Hematopoietic multipotent progenitor cell (in vitro differentiated cells): ENCODE measurements at places on chromosomes 2 and 18. TPM values are rescaled to one million over a fixed set of nuclear protein-coding genes. Genes with fewer than 3 reads are reported as not detected.

DNA sequence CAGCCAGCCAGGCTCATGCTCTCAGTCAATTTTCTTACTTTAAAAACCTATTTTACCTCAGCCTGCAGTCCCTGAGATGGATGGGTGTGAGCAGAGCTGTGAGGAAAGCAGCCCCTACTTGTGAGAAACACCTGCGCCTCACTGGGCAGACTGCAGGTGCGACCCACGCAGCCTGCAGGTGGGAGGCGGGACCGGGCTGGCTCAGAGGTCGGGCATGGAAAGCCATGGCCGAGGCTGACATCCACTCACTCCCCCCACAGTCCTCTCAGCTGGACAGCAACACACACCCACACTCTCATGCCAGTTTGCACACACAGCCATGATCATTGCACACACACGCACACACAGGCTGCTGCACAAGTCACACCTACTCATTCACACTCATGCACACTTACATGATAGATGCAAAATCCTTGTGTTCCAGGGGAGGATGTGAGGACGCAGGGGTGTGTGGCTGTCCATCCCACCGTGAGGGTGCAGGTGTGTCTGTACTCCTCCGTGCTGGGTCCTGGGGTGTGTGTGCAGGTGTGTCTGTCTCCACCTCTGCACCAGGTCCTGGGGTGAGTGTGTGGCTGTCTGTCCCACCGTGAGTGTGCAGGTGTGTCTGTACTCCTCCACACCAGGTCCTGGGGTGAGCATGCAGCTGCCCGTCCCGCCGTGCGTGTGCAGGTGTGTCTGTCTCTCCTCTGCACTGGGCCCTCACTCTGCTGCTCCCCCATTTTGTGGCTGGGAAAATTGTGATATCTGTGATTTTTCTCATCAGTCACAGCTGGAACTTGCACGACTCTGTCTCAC is 166.5 kb downstream of the RTP5 start:
- no peak for DNase-seq

DNA sequence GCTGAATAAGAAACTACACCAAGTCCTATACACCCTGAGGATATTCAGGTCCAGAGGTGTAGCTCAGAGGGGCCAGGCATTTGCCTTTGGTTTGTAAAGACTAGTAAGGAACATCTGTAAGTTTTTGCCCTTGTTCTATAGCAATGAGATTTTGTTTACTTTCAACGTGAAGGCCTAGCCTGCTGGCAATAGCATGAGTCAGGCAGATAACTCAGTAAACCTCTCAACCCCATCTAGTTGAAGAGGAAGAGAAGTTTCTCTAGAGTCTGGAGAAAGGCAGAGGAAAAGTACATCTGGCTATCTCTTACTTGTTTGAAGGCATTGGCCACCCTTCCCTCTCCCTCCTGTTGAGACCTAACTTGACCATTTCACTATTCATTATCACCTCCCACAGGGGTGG is 70.3 kb upstream of the ZNF521 start:
- no peak for DNase-seq

- no peak for DNase-seq
Observed at GRCh38 chr2:99856119-99856518, 286.3 kb downstream of the AFF3 start.

DNA sequence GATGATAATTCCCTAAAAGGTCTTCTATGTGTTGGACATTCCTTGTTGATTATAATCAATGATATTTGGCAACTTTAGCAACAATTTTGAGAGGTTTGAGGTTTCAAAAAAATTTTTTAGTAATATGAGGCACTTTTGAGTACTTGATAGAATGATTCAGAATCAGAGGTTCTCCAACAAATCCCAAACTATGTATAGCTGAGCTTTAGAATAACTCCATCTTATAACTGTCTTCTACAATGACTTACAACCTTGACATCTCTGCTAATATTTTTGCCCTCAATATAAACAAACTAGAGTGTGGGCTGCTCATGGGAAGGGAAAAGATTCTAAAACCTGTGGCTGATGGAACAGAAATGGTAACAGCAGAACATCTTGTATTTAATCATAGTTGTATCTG is 21.5 kb upstream of the SERPINB7 start:
- no peak for DNase-seq

DNA sequence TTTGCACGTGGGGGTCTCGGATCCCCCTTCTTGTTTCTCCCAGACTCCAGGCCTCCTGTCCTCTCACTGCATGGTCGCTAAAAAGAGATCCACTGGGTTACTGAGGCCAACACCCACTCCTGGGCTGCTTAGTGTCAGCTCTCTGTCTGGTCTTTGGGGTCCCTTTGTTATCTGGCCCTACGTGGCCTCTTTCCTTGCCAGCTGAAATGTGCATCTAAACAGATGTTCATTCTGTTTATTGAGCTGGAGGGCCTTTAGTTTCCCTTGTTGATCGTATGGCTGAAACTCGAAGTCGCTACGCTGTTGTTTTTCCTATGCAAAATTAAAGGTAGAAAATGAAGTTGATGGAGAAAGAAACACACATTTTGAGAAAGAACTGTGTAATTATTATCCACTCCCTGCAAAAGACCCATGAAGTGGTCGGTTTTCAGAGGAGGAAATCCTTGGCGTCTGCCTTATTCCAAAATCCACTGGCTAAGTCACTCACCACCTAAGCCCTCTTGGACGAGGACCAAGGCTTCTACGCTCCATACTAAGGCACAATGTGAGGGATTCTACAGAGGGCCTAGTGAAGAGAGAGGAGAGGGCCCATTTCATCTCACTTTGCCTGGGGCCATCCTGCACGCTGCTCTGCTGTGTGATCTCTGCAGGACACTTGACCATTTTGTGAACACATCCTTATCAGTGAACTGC is 105.3 kb downstream of the GLI2 start:
- DNase-seq: no peak

GRCh38 chr2:99880964-99881294 is 261.5 kb downstream of the AFF3 start:
- DNase-seq: no peak

DNA sequence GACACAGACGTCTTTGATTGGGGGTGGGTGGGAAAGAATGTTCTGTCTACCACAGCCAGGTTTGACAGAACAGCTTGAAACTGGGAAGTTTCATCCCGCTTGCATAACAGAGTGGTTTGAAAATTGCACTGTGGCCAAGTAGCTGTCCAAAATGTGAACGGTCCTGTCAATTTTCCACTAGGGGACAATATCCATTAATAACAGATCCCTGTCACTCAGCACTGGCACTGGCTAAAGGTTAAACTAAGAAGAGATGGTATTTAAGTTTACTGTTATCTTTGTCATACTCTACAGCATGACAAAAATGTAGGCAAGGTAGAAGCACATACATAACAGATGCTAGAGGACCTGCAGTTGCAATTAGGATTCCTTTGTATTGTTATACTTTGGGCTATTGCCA is 55.6 kb upstream of the ACMSD start:
- no peak for DNase-seq

DNA sequence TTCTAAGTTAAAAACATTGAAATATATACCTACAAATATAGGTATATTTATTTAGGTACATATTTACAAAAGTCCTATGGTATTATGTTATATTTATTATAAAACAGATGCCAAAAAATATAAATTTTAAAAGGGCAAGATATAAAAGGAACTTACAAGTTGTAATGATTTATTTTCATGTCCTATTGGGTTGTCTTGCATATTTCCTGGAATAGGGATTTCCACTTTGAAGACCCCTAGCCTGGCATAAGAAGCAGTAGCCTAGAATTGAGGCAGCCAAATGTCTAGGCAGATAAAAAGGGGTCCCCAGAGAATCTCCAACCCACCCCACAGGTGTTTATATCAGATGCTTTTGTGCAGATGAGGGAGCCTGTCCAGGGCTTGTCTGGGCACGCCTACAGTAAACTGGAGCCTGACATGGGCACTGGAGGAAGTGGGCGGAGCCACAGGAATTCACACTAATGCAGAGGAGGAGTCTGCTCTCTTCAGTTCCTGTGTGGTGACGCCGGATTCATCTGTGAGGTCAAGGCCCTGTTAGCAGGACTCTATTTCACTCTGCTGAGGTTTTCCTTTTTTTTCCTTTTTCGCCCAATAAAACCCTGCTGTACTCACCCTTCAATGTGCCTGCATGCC is 1088.9 kb upstream of the PIK3C3 start:
- no peak for DNase-seq

DNA sequence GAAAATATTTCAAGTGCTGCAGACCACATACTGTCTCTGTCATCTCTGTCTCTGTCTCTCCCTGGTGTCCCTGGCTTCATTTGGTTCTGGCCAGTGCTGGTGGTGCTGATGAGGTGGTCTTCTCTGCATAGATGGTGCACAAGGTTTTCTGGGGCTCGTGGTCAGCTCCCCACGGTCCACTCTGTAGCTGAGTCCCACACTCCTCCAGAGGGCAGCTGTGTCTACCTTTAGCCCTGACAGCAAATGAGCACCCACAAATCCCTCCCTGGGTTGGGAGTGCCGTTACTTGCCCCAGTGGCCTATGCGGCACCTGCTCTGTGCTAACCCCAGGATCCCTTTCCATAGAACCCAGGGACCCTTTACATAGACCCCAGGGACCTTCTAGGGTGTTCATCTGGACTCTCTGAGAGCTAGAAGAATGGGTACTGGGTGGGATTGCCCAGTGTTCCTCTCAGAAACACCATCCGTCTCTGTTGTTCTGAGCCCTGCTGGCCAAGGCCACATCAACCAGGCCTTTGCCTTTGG is 129.3 kb downstream of the CAPN13 start:
- no peak for DNase-seq

DNA sequence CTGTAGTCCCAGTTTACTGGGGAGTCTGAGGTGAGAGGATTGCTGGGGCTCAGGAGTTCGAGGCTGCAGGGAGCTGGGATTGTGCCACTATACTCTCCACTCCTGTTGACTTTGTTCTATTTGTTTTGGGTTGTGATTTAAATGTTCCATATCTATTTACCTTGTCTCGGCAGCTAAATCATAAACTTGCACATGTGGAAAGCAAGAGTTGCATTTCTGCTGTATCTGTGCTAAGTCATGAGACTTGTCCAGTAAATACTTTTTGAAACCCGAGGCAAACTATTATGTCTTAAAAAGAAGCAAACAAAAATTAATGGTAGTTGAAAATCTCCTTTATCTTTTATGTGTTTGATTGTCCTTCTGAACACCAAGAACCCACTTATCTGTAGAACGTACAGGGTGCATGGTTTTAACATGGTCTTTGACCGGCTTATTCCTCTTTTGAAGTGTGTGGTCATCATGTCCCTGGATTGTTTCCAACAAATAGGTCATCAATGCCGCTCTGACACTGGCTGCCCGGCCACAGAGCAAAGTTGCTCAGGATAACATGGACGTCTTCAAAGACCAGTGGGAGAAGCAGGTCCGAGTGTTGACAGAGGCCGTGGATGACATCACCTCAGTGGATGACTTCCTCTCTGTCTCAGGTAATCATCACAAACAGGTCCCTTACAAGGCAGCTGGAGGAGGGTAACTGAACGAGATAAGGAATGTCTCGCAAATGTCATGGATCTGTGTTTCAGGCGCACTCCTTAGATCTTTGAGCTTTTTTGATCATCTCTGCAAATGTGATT is 241.1 kb upstream of the LRRTM1 start:
- DNase-seq: no peak

DNA sequence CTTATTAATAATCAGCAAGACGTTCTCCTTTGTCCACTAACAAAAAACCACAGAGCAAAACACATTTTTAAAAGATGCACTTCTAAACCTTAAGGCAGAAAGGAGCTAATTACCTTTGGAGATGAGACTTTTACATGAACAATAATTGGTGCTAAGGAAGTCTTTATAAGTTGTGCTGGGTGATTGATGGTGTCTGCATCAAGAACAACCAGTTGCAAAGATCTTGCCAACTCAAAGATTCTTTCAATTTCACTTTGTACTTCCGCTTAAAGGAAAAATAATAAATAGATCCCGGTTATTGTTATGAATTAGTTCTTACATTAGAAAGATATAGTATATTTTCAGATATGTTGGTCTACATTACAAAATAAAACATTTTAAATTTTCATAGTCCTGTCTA is 26.9 kb upstream of the ARL5A start:
- DNase-seq: no peak

GRCh38 chr2:203383038-203383437 is 54.8 kb downstream of the ABI2 start:
- DNase-seq: no peak

DNA sequence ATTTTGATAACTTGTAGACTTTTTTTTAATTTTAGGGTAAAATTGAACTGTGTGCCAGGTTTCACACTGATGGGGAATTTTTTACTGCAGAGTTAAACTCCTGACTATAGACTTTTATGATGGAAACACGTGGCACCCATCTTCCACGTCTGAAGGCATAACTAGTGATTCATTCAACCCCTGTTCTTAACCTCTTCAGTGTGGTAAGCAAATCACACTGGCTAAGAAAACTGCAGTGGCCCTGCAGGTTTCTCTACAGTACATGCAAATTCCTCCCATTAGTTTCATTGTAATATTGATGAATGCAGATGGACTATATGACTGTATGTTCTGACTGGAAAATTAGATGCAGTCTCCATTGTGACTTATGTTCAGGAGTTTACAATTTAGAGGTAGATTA is 47.2 kb downstream of the SMAD4 start:
- no peak for DNase-seq

- no peak for DNase-seq
Observed at GRCh38 chr18:33440060-33441043, at the start of gene CCDC178. TSS of gene CCDC178 (minus strand) at chr18:33440721. CDS start at chr18:33412088, 28,633 bp downstream.

GRCh38 chr2:207437136-207437523 is 92.6 kb upstream of the CREB1 start:
- no peak for DNase-seq

DNA sequence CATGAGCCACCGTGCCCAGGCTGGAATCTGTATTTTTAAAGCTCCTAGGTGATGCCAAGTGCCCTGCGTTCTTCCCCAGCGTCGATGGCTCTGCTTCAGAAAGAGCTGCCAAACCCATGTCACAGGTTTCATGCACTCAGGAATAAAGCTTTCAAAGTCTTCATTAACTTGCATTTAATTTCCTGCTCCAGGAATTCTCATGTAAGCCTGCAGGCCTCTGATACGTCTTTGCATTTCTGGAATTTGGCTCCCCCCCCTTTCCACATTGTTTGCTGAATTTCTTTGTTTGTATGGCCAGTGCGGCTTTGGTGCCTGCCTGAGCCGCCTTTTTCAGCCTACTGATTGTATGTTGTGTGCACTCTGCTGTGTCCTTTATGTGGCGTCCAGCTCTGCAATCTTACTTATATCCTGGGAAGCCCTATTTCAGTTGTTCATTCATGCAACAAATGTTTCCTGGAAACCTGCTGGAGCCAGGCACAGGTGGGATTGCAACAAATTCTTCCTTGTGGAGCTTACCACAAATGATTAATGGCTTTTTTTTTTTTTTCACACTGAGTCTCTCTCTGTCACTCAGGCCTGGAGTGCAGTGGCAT is 17.9 kb upstream of the OTOF start:
- no peak for DNase-seq

The ALKAL2 gene
- not detected for total RNA-seq

The AFF3 gene
- 23.2 TPM for total RNA-seq

The CELF4 gene
- total RNA-seq: not detected

The PLCL1 gene
- total RNA-seq: 0.27 TPM

The REG3A gene
- total RNA-seq: not detected

The ASB3 gene
- 31.5 TPM for total RNA-seq

The FER1L5 gene
- not detected for total RNA-seq

The THSD7B gene
- total RNA-seq: not detected
